CD4-positive, alpha-beta T cell treated with Interleukin-1 beta for 1 hour (primary cell): ENCODE measurements at places on chromosomes 5 and 9.

GRCh38 chr5:140690376-140690932 is 716 bp downstream of the HARS1 start:
- no peak for DNase-seq

- no peak for DNase-seq
Measured at GRCh38 chr9:16627521-16627920, 242.9 kb downstream of the BNC2 start.

- DNase-seq, result no peak
Measured at GRCh38 chr5:96124589-96124988, 162.9 kb upstream of the ELL2 start.

GRCh38 chr5:138458384-138458783 is 6.9 kb upstream of the EGR1 start:
- DNase-seq, result no peak

GRCh38 chr9:94916956-94917355 is 190.5 kb downstream of the AOPEP start:
- DNase-seq, result no peak

- DNase-seq, result no peak
Measured at GRCh38 chr5:54390539-54391031, 64.9 kb upstream of the HSPB3 start.

DNA sequence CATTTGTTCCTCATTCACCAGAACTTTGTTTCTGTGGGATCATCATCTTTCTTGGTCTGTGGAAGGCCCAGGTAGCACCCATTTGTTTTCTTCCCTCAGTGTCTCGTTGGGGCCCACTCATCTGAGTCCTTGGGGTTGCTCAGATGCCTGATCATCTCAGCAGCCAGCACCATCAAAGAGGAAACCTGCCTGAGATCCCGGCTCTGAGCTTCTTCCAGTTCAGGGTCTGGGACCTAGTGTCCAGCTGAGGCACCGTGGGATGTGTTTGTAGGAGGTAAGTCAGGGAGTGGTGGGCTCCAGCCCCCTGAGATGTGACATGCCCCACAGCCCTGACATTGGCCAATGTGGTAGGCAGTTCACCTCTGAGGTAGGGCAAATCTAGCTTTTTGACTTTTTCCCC is 9.4 kb upstream of the CD180 start:
- DNase-seq, result no peak

DNA sequence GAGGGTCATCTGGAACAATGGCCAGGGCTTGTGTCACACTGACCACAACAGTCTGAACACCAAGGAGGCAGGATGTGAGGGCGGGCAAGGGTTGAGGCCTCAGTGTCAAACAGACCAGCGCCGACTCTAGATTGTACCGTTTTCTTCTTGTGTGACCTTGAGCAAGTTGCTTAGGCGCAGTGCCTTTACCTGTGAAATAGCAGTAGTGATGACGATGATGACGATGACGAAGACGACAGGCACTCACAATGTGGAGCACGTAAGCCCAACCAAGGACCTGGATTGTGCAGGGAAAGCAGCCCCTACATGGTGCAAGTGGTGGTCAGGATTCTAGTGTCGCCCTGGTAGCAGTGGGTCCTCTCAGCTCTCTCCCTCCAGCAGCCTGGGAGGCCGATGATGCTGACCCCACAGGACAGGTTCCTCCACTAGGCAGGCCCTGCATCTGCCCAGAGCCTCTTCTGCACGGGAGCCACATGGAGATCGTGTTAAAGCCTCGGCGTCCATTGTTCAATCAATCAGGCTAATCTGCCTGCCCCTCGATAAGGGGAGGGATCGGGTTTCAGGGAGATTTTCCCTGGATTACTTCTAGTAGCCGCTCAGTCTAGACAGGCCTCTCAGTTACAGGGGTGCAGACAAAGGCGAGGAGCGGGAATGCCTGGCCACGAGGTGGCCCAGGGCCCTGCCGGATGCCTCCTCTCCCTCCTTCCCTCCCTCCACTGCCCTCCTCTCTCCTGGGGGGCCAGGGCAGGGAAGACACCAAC is 91.7 kb downstream of the MACROH2A1 start:
- DNase-seq, result no peak

DNA sequence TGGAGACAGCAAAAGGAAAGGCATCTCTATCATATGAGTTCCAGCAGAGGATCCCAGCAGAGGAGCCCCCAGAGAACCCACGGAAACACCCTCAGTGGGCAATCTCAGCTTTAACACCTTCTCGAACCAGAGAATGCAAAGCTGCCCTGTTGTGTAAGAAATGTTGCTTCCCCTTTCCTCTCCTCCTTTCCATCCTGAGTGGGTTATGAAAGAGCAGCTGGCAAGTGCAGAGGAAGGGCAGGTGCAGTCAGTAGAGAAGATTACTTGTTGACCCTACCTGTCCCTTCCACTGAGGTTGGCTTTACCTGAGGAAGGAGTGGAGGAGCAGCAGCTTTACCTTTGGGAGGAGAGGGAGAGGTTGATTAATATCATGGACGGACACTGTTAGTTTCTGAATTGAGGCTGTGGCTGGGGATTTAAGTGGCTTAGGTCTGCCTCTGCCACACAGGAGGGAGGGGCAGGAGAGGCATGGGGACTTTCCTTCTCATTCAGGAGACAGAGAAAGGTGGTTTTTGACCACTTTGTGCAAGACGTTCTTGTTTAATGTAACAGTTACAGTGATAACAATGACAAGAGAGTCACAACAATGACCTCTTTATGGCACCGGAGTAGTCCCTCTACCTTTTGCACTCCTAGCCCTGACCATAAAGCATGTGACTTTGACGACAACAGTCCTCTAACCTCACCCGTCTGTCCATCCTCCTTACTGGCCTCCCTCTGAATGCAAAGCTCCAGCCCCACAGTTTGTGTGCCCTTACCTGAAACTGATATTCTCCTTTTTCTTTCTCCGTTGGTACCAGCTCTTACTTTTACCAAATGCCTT is 254.8 kb downstream of the NSG2 start:
- no peak for DNase-seq

- DNase-seq, result no peak
Measured at GRCh38 chr5:154568589-154568988, 90.6 kb upstream of the HAND1 start.

DNA sequence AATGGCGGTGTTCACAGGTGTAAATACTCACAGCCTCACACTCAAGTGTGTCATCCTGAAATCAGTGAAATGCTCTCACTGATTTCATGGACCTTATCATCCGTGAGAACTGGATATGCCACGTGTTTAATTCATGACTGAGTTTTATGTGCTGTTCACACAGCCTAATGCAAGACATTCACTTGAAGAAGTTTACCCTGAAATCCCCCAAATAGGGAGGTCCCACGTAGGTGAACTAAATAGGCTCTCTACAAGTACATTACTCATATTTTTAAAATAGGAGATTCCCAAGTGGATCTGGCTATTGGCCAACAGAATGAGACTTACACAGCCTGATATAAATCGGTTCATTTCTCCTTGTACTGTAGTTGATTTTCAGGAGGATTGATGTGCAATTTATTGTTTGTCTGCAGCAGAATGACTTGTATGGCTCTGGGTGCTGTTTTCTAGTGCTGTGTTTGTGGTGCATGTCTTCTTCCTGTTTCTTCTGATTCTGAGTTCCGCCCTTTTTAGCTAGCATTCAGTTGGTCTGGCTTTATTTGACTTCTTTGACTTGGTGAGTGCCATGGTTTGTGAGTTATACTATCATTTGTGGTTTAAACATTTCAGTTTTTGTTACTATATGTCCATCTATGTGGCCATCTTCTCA is 25.1 kb downstream of the TRIO start:
- DNase-seq, result no peak

DNA sequence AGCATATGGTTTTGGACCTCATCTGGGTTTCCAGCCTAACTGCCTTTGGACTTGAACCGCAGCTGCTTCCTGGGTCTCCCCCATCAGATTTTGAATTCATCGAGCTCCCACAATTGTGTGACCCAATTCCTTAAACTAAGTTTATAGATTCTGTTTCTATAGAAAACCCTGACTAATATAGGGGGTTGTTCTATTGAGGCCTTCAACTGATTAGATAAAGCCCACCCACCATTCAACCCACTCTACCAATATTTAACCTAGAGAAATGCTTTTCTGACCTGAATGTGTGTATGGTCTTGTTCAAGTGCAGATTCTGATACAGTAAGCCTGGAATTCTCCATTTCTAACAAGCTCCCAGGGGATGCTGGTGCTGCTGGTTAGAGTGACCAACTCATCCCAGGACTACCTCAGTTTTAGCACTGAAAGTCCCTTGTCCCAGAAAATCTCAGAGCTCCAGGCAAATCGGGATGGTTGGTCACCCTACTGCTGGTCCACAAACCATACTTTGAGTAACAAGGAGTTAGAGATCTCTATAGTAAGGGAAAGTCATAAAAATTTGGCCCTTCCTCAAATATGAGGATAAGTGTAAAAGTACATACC is 31.7 kb upstream of the GNE start:
- DNase-seq, result no peak

DNA sequence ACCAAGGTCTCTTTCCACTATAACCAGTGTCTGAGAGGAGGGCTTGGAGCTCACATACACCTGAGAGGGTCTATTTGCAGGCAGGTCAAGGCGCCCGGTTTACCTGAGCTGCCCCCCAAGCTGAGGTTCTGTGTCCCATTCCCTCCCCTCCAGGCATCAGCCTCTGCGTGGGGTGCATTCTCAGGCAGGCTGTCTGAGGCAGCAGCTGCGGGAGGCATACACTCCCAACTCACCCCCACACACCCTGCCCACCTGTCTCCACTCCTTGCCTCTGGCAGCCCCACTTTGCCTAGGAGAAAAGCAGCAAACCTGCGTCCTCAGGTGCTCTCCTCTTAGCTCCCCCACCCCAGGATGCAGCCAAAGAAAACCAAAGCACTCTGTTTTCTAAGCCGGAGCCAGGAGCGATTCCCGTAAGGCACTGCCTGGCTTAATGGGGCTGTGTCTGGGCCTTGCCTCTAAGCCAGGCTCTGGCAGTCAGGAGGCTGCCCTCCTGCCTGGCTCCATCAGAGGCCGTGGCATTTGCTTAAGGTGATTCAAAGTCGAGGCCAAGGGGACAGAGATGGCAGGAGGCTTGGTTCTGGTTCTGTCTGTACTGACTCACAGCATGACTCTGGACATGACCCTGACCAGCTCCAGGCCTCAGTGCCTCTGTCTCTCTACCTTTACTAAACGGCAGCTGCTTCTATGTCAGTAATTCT is 139.2 kb upstream of the TRIM32 start:
- DNase-seq, result no peak

DNA sequence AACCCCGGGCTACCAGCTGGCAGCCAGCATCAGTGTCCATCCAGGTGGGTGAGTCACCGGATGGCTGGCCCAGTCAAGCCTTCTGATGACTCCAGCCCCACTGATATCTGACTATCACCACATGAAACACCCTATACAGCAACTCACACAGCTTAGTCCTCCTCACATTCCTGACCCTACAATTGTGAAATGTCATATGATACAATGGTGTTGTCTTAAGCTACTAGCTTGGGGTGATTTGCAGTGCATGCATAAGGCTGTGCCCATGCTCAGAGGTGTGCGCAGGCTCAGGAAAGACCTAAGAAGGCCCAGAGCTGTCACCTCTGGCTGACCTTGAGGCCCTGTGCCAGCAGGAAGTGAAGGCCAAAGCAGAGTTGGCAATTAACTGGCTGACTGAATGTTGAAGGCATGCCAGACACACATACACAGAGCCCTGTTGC is 21.5 kb upstream of the SEMA4D start:
- DNase-seq, result no peak

- peak; percentile 10 for DNase-seq
Measured at GRCh38 chr5:143101121-143101520, 302.4 kb downstream of the NR3C1 start.

GRCh38 chr5:25963251-25964008 is 1075.0 kb downstream of the CDH9 start:
- no peak for DNase-seq

- no peak for DNase-seq
Measured at GRCh38 chr9:105539452-105539851, 18.5 kb upstream of the FKTN start.

DNA sequence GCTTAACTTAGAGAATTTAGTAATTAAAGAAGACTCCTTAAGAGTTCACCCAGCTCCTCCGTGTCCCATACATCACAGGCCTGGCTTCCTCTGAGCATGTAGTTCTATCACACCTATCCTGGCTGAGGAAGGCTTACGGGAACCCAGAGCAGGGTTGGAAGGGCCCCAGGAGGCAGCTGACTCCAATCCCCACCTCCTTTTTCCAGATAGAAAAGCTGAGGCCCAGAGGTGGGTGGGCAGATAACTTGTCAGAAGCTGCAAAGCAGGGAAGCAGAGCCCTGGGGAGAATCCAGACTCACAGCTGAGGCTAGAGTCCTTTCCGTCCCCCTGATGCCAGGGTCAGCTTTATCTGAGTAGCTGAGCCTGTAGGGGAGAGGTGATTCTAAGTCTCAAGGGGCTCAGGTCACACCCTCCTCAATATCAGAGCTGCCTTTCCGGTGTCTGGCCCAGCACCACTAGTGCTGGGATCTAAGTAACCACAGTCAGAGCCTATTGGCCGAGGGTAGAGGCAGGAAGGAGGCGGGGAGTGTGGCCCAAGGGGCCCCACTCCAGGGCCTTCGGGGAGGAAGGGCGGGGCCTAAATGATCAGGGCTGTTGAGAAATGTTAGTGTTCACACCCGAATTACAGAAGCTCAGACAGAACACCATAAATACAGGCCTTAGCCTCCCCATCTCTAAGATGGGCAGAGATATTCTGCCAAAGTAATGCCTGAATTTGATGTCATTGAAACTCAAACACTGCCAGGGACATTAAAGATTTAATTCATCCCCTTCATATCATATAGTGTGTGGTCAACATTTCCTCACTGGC is 9.9 kb downstream of the CCDC69 start:
- DNase-seq, result peak; percentile 93

DNA sequence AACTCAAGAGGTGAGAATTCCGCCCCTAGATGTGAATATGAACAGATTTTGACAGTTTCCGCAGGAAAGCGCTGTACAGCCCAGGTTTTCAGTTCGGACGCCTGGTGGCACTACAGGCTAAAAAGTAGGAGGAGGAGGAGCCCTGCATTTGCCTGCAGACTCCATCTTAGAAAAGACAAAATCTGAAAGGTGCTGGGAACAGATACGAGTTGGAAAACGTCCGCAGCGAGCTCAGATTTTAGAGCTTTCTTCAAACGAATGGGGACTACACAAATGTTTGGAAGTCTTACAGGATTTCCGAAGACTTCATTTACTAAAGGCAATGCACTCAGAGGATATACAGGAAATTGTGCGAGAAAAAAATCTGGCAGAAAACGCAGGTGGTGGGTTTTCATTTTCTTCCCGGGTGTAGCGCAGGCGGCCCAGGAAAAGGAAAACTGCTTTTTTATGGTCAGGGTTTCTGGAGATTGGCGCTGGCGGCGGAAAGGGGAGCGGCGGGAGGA is 9.9 kb upstream of the PCDHB2 start:
- peak; percentile 27 for DNase-seq

- no peak for DNase-seq
Measured at GRCh38 chr5:132756542-132756941, 9.3 kb downstream of the CCNI2 start.

- DNase-seq, result no peak
Measured at GRCh38 chr9:133621725-133622267, 12.6 kb upstream of the FAM163B start.

DNA sequence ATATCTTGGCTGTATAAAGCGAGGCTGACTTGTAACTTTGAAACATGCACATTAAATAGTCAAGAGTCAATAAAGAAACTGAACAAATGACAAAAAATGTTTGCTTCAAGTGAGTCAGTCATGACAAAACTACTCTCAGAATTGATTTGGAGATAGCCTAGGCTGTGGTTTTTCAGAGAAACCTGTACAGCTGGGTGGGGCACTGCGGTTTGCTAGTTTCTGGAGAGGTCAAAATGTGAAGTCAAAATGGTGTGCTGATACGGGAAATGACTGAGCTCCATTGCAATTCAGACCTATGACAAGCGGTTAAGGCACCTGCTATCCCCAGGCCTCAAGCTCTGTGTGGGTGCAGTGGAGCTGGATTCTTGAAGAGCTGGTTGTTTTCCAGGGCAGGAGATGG is 10.3 kb upstream of the CD180 start:
- DNase-seq, result peak; percentile 85
